Ecto neural progenitor cell (in vitro differentiated cells): ENCODE measurements at places on chromosomes 13 and 19.

- DNase-seq: peak; percentile 32
Measured at GRCh38 chr19:30065680-30066606, 123.9 kb downstream of the URI1 start.

GRCh38 chr19:13492128-13492527, 14.2 kb downstream of the CACNA1A start:
- no peak for DNase-seq

- no peak for DNase-seq
Measured at GRCh38 chr13:107370015-107370785, 802.3 kb upstream of the ARGLU1 start.

DNA sequence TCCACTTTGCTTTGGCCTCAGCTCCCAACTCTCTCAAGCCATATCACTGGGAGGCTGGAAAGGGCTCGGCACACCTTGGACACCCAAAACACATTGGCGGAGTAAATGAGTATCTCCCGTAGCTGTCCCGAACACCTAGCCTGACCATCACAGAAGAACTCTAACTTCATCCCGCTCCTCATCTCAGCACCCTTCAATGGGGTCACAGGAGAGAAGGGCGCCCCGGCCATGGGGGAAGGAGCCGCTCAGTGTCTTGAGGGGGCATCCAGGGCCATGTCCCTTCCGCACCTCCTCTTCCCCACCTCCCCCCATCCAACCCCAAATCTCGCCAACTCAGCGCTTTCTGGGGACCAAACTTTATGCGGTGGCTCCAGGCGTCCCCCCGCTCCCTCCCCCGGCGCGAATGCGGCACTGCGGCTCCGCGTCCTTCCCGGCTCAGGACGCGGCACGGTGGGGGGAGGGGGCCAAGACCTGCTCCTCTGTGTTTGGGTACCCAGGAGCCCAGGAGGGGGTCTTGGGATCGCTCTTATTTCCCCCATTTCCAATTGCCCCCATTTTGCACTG, 3.0 kb downstream of the KCNC3 start:
- DNase-seq: no peak

GRCh38 chr19:13764101-13764807, at the start of gene MRI1:
TSS of gene MRI1 (plus strand) at chr19:13764522. CDS start at chr19:13764589, 67 bp downstream.
- DNase-seq: peak; percentile 61

- DNase-seq: peak; percentile 88
Measured at GRCh38 chr19:6216996-6217751, 62.6 kb downstream of the MLLT1 start.

DNA sequence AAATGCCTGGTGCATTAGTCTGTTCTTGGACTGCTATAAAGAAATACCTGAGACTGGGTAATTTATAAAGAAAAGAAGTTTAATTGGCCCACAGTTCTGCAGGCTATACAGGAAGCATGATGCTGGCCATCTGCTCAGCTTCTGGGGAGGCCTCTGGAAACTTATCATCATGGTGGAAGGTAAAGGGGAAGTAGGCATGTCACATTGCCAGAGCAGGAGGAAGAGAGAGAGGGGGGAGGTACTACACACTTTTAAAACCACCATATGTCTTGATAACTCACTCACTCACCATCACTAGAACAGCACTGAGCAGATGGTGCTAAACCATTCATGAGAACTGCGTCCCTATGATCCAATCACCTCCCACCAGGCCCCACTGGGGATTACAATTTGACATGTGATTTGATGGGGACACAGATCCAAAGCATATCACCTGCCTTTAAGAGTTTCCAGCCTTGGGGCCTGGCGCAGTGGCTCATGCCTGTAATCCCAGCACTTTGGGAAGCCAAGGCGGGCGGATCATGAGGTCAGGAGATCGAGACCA, 219.0 kb downstream of the KATNAL1 start:
- no peak for DNase-seq

DNA sequence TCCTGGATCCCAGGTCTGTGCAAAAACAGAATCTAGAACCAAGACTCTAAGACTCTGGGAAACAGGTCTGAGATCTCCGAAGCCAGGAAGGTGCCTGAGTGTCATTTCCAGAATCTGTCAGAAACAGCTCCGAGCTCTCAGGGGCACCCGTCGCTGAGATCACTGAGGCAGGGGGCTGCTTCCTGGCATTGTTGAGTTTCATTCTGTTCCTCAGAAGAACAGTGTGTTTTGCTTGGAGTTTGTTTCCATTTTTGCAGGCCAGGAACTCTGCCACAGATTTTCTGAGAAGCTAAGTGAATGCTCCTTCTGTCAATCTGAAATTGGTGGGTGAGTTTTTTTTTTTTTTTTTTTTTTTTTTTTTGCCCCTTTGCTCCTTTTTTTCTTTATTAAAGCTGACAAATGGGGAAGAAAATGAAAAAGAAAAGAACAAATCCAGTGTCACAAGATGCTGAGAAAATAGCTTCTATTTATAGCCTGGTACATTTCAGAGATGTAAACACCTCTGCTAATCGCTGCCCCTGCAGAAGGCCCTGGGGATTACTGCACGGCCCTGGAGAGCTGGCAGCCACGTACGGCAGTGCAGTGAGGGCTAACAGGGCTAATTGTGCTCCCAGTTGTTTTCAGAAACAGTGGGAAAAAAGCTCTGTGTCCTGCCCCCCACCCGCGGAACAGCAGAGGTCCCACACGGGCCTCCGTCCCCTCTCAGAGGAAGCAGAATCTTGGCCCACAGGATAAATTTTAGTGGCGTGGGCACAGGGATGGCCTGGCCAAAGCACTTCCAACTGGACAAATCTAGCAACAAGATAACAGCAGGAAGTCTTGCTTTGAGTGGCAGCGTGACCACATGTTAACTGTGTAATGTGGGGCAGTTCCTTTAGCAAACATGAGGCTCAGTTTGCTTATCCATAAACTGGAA, 237.6 kb upstream of the IRS2 start:
- no peak for DNase-seq

- no peak for DNase-seq
Measured at GRCh38 chr13:27242702-27243101, 8.7 kb upstream of the RPL21 start.

DNA sequence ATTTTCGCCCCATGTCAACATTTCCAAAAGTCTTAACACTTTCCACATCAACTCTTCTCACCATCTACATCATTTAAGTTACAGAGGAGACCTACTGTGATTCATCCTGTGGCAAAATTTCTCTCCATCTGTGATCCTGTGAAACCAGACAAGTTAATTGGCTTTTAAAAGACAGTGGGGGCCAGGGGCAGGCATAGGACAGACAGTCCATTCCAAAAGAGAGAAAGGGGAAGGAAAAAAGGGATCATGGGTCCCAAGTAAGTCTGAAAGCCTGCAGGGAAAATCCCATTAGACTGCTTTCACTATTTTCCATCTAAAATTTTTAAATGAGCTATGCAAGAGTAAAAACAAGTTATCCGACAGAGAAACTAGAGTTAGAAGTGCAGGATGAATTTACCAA, 121.0 kb downstream of the MRPL57 start:
- DNase-seq: no peak

DNA sequence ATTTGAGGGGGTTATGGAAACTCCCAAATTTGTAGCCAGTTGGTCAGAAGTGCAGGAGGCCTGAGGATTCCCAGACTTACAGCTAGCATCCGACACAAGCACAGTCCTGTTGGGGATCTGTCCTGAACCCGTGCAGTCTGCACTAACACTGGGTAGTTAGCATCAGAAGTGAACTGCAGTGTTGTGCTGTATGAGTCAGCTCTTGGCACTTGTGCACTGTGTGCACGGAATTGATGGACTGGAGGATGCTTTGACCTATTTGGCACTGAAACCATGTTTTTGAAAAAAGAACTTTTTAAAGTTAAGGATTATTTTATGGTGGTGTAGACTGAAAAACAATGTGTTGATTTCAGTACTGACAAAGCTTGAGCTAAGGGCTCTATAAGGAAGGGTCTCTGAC, 279.0 kb downstream of the NHLRC3 start:
- DNase-seq: no peak

- DNase-seq: no peak
Measured at GRCh38 chr13:97366172-97366688, 67.7 kb upstream of the RAP2A start.

GRCh38 chr19:33641261-33641660, 19.5 kb downstream of the CHST8 start:
- DNase-seq: peak; percentile 14

DNA sequence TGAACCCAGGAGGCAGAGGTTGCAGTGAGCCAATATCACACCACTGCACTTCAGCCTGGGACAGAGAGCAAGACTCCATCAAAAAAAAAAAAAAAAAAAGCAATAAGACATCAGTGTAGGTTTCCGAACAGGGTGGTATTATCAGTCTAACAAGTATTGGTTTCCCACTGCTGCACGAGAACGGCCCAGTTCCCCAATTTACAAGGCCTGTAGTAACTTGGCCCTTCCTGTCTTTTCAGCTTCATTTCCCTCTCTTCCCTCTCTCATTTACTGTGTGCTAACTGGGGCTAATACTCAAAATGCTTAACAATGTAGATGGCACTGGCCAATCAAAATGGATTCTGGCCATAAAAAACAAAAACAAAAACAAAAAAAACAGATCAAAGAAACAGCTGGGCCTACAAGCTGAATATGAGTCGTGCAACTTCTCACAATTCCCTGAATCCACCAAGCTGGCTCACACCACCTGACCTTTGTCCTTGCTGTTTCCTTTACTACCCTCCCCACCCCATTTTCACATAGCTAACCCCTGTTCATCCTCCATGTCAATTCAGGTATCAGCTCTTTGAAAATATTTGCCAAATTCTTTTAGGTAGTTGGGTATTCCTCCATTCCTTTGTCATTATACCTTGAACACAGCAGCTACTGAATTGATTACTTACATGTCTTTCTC, 2.4 kb downstream of the TEX101 start:
- no peak for DNase-seq

GRCh38 chr13:109166804-109167203, 537.4 kb downstream of the MYO16 start:
- no peak for DNase-seq

GRCh38 chr19:33470686-33471085, 50.9 kb downstream of the PEPD start:
- peak; percentile 14 for DNase-seq

- no peak for DNase-seq
Measured at GRCh38 chr13:35723821-35724220, 247.3 kb upstream of the MAB21L1 start.

DNA sequence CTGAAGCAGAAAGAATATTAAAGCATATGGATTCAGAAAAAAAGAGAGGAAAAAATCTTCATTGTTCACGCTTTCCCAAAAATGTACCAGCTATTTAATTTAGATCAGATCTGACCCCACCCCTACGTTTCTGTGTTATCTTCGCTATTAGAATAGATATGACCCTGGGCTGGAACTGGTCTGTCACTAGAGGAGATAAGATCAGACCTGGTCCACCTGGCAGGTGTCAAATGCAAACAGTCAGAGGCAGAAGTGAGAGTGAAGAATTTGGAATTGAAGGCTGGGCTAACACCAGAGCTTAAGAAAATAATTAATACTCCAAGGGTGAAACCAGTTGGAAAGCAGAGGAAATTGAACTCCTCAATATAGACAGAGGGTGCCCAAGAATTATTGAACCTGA, 30.0 kb upstream of the MBNL2 start:
- DNase-seq: no peak

DNA sequence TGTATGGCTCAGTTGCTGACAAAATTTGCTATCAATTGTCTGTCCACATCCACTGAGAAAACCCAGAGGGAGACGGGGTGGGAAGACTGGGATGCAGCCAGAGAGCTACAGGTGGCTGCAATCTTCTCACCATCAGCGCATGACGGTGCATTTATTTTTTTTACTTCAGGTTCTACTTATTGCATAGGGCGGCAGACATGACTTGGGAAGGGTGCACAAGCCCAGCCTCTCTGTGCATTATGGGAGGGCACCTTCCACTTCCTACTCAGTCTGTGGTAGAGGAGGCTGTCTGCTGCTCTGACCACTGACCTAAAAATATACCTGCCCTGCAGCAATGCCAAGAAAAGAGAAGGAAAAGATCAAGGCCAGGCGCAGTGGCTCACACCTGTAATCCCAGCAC, 73.1 kb downstream of the ABCC4 start:
- DNase-seq: no peak

DNA sequence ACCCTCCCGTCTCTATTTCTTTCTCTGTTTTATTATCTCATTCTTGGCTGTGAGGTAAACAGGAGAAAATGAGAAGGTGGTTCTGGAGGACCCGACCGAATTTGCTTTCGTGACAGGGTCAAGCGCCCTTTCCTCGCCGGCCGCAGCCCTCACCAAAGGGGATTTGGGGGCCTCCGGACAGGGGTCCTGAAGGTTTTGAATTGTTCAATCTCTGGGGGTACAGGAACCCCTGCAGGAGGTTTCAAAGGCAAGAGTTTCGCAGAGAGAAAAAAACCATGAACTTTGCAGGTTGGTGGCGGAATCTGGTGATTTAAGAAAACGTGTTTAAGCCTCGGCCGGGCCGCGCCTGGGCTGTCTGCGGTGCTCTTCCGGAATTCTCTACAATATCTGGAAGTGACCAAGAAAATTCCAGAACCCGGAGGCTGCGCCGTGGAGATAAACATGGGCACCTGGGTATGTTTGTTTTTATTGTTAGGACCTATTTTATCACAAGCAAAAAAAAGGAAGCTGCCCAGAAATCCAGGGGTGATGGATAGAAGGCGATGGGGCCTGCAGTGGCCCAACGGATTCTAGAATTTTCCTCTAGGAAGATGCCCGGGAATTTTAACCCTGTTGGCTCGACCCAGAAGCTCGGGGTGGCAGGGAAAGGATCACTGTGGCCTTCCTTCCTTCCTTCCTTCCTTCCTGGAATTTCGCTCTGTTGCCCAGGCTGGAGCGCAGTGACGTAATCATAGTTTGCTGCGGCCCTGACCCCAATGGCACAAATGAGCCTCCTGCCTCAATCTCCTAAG, 14.2 kb upstream of the PTBP1 start:
- DNase-seq: no peak

DNA sequence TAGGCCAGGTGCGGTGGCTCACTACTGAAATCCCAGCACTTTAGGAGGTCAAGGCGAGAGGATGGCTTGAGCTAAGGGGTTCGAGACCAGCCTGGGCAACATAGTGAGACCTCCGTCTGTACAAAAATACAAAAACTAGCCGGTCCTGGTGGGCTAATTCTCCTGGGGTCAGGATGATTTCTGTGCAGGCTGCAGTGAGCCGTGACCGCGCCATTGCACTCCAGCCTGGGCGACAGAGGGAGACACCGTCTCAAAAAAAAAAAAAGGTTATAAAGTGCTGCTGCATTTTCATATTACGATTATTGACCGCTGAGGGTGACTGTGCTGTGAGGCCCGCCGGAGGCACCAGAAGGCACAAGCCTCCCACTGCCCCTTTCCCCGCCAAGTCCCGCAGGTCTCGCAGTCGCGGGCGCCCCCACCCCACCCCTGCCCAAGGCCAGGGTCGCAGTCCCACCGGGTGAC, 477 bp upstream of the PLEKHF1 start:
- no peak for DNase-seq

DNA sequence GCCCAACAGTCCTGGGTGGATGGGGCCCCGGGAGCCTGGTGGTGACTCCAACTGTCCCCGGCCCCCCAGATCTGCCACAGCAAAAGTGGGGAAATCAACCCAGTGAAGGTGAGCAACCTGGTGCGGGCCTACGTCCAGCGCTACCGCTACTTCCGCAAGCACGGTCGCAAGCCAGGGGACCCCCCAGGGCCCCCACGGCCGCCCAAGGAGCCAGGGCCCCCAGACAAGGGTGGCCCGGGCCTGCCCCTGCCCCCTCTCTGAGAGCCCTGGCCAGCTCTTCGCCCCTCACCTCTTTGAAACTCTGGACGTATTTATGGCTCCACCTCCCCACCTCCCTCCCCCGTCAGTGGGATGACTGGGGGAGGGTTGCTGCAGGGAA, 7.5 kb downstream of the IRF3 start:
- no peak for DNase-seq

- no peak for DNase-seq
Measured at GRCh38 chr19:2223959-2224358, 12.2 kb downstream of the PLEKHJ1 start.
